ENCODE measurements at places on chromosomes 3 and 15.

DNA sequence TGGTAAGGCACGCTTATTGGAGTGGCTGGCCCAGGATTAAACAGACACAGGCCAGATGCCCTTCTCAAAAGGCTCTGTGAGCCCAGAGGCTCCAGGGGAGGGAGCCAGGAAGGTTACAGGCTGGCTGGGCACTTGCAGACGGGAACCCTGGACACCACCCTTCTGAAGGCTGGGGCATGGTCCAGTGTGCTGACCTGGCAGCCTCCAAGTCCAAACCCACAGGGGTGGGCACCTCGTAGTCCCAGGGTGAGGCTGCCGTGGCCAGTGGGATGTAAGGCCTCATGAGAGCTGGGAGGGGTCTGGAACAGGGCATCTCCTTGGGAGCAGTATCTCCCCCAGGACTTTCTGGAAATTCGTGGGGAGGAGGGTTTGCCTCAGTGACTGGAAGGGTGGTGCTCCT lies 19.6 kb downstream of the EFCC1 start:
- DNase-seq, result no peak

- DNase-seq, result no peak
These were observed 26.3 kb downstream of the SYNPR start for GRCh38 chr3:63304421-63304820.

DNA sequence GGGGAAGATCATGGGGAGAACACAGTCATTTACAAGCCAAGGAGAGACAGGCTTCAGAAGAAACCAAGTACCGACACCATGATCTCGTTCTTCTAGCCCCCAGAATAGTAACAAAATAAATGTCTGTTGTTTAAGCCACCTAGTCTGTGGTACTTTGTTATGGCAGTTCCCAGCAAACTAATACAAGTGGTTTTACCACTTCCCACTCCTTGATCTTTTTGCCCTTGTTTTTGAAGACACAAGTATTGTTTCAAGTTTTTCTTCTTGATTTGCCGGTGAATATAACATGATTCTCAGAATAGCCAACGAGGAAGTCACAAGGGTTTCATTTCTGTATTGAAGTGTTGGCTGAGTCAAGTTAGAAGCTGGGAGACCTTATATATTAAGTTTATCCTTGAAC lies 220.3 kb downstream of the SOX2 start:
- DNase-seq, result no peak

DNA sequence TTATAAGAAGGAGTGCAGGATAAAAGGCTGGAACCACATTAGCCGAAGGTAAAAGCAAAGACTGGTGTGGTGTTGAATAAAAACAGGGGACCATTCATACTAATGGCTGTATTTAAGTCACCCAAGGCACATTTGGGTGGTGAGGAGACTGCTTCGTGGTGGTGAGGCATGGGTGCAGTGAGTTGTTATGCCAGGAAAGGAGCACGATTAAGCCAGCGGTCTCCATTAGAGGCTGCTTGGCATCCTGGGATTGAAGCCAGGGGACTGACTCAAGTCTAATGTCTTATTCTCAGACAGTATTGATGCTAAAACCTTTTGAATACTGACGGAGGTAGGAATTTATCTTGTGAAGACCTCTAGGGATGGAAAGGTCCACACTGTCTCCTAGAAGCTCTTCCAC lies 21.9 kb downstream of the FEM1B start:
- DNase-seq, result no peak
